ENCODE measurements at places on chromosomes 4 and X.

DNA sequence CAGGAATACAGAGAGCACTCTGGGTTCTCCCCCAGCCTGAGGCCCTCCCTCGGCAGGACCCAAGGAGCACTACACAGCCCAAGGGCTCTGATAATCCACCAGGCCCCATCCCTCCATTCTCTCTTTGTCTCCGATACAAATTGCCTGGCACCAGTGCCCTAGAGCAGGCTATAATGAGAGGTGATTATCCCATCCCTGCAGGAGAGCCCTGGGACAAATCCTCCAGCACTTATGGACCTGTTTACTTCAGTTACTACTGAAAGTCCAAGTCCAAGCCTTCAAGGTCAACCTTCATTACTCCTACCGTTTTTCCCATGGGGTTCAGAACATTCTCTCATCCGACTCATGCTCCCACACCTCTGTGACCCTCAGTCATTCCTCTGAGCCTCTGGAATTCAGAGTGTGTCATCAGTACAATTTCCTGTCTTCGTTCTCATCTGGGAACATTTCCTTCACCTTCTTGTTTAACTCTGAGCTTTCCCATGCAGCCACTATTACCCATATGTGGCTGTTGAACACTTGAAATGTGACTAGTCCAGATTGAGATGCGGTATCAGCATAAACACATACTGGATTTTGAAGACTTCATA, 299.0 kb downstream of the RAPGEF2 start:
- DNase-seq, result no peak

GRCh38 chr4:15868111-15868510, 70.4 kb downstream of the FGFBP1 start:
- DNase-seq, result no peak

DNA sequence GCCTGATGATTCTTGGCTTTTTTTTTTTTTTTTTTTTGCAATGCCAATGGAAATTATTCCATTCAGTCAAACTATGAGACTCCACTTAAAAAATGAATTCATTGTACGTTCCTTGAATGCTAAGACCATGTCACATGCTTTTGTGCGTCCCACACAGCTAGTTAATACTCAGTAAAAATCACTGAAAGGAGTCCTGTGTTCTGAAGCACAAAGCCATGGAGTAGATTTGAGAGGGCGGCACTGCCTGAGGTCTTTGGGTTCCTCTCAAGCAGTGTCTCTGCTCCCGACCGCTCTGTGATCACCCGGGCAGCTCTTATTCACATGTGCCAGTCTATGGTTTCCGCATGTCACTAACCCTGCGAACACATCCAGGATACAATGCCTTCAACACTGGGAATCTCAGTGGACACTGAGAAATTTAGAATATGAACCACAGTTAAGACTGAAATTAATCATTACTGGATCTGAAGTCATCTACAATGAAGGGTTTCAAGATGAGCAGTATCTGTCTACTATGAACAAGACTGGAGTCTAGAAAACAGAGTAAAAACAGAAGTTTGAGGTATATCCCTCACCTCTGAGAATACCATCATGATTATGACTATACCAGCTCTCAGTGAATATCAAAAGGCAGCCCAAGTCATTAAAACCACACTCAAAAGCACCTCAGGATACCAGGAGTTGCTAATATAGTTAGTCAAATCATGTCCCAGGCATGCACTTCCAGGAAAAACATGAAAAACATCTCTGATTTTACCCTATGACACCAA, 193.0 kb downstream of the MGST2 start:
- DNase-seq, result no peak

- no peak for DNase-seq
These were observed 218.9 kb downstream of the OR13H1 start for GRCh38 chrX:131762802-131763234.

DNA sequence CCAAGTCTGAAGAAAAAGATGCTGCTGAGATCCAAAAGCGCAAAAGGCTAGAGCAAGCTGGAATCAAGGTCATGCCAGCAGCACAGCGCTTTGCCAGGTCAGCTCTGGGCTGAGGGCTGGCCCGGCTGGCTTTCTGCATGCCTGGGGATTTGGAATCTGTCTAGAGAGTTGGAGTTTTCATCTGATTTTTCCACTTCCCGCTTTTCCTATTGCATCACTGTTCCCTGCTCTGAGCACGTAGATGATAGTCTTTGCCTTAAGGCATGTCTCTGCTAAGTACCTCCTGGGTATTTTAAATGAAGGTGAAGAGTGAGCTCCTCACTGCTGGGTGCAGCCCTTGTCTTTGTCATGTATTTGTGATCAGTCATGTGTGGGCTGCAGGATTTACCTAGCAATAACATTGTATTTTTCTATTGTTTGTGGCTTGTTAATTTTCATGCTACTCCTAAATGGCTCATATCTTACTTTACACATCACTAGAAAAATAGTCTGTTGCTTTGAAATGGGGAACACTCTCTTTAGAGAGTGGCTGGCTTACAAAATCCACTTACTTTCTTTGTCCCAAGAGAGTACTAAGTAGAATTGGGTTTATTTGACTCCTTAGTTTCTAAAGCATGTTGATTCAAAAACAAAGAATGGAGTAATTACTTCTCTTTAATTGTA, 82.8 kb downstream of the LIMCH1 start:
- DNase-seq, result no peak

- no peak for DNase-seq
These were observed 45.7 kb upstream of the PRSS12 start for GRCh38 chr4:118398226-118399090.

DNA sequence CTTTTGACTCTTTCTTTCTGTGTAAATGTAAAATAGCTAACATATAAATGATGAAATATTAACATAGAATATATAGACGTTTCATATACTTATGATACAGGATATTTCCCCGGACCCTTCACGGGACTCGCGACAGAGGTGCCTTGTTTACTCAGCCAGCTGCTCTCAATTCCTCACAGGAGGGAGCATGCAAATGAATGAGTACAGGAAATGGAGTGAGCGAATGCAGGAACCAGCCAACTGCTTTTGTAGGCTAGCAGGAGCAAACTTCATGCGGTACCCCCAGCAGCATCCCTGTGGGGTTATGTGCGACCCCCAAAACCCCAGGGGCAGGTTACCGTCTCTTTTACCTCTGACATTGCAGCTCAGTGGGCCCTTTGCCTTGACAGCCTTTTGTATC, 110.3 kb upstream of the PDHA2 start:
- DNase-seq, result no peak

- DNase-seq, result peak; percentile 80
These were observed 21.3 kb upstream of the WDR45 start for GRCh38 chrX:49100704-49101628.

DNA sequence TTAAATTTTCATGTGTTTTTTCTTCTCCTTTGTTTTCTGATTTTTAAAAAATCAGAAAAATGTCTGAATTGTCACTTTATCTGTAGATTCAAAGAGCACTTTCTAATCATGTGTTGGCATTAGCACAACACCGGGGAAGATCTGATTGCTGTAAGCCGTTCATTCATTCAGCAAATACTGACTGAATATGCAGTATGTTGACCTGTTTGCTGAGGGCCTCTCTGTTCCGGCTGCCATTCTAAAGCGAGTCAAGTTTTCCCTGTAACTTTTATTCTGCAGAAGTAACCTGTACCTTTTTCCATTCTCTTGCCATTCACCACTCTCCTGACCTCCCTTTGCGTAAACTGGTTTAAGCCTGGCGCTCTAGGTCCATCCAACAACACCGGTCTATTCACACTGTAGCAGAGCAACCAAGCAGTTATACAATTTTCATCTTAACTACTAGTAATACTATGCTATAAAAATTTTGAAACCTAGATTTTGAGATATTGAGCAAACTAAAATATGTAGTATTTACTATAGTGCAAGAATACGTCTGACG, 6.7 kb downstream of the SORBS2 start:
- DNase-seq, result no peak

DNA sequence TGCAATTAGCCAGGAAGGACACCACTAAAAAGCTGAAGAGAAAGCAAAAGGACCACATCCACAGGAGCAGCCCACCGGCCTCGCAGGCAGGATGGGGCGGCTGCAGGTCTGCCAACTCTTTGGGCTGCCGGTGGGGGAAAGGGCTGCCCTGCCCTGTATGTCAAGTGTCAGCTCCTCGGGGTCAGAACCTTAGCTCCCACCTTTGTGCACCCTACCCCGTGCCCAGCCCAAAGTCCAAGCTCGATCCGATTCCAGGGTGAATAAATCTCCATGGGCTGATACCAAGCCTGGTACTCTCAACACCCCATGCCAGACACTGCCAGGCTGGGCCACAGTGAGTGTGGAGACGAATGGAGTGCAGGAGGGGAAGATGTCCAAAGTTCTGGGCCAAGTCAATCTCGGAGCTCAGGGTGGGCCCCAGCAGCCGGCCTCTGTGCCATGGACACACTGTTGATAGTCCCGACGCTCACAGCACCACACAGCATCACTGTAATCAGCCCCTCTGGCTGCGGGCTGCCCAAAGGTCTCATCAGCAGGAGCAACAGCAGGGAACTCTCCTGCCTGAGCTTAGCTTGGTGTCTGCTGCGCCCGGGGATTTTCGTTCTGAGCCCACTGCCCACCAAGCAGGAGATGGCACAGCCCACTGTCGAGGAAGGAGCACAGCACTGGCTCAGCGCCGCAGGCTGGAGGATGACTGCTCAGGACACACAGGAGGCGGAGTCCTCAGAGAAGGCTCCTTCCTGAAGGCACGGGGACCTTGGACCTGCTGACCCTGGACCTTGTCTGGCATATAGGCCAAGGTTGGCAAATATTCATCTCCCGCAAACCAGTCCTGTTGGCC, 84.4 kb downstream of the JAKMIP1 start:
- DNase-seq, result no peak

GRCh38 chr4:181679754-181680153, 563.4 kb upstream of the TENM3 start:
- no peak for DNase-seq

DNA sequence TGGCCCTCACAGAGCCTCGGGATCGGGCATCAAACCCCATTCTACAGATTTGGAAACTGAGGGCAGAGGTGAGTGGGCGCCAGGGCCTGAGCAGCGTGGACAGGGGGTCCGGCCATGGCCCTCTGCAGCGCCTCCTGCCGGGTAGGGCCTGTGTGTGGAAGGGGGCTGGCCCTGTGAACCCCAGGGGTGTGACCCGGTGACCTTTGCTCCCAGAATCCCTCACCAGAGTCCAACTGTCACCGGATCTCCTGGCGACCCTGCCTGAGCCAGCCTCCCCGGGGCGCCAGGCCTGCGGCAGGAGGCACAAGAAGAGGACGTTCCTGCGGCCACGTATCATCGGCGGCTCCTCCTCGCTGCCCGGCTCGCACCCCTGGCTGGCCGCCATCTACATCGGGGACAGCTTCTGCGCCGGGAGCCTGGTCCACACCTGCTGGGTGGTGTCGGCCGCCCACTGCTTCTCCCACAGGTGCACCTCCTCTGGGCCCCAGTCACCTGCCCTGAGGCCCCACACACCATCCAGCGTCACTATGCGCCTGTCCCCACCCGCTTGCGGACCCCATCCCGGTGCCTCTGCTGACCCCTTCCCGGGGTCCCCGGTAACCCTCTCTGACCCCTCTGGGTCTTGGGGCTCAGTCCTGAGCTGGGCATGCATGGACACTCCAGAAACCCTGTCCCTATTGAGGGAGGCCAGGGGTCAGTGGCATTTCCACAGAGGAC, 4.2 kb downstream of the HGFAC start:
- no peak for DNase-seq

DNA sequence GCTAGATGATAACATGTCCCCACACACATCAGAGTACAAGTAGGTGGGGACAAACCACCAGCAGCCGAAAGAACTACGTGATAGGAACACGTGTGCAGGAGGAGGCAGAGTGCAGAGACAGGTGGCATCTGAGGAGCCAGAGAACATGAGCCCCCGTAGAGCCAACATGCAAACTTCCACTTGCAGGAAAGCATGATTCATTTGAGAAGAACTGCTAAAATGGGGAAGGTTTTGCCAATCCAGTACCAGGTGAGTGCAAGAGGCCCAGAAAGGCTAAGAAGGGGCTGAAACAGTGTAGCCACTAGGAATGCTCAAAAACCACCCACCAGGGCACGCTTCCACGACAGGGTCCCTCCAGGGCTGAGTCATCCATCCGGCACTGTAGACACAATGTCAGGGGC, 149.8 kb upstream of the TENM3 start:
- no peak for DNase-seq

DNA sequence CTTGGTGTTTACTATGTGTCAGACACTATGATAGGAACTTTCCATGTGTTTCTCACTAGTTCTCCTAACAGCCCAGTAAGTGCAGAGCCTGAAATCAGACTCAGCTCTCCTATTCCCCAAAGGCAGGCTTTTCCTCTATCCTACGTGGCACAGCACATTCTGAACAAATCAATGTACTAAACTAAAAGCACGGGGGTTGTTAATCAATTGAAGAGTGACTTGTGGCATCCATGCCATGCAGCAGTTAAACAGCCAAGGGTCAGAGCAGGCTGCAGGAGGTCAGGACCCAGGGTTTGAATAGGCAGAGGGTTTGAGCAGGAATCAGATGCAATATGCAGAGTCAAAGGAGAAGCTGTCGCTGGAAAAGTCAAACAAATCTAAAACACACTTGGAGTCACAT, 289.7 kb upstream of the LDB2 start:
- no peak for DNase-seq

- DNase-seq, result no peak
These were observed 240.9 kb downstream of the AR start for GRCh38 chrX:67784712-67785111.

DNA sequence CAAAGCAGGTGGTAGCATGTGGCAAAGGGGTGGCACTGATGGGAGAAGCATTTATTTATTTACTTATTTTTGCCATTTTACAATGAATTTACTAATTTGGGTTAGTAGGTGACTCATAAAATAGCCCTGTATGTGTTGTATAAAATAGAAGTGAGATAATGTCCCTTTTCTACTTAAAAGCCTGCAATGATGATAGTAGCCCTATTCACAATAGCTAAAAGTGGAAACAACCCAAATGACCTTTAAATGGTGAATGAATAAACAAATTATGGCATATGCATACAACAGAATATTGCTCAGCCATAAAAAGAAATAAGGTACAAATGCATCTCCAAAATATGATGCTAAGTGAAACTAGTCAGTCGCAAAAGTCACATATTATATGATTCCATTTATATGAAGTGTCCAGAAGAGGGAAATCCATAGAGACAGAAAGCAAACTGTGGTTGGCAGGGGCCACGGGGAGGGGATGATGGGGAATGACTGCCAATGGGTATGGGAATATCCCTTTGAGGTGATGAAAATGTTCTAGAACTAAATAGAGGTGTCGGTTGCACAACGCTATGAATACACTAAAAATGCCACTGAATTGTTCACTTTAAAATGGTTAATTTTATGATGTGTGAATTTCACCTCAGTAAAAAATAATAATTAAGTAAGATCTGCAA, 35.8 kb upstream of the FAM9C start:
- DNase-seq, result no peak

- no peak for DNase-seq
These were observed 63.3 kb upstream of the PRPS1 start for GRCh38 chrX:107565015-107565414.

GRCh38 chr4:138239491-138239890, 2.7 kb downstream of the SLC7A11 start:
- no peak for DNase-seq

- DNase-seq, result no peak
These were observed 5.3 kb upstream of the COMMD8 start for GRCh38 chr4:47468706-47469365.

- DNase-seq, result no peak
These were observed 152.0 kb upstream of the FTHL17 start for GRCh38 chrX:31223817-31224216.

GRCh38 chrX:88072339-88073030, 554.9 kb downstream of the KLHL4 start:
- DNase-seq, result no peak
